Activated naive CD8-positive, alpha-beta T cell treated with anti-CD3 and anti-CD28 coated beads, Interleukin-2, amount 50 U/mL, for 16 hours (primary cell): ENCODE measurements at places on chromosomes 16 and 17.

DNA sequence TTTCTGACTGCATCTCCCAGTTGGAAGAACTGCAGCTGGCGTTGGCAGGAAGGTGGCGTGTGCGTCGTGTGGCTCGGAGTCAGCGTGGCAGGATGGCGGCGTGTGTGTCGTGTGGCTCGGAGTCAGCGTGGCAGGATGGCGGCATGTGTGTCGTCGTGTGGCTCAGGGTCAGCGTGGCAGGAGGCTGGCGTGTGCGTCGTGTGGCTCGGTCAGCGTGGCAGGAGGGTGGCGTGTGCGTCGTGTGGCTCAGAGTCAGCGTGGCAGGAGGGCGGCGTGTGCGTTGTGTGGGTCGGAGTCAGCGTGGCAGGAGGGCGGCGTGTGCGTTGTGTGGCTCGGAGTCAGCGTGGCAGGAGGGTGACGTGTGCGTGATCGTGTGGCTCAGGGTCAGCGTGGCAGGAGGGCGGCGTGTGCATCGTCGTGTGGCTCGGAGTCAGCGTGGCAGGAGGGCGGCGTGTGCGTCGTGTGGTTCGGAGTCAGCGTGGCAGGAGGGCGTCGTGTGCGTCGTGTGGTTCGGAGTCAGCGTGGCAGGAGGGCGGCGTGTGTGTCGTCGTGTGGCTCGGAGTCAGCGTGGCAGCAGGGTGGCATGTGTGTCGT is 38.3 kb downstream of the ZNF750 start:
- no peak for DNase-seq

DNA sequence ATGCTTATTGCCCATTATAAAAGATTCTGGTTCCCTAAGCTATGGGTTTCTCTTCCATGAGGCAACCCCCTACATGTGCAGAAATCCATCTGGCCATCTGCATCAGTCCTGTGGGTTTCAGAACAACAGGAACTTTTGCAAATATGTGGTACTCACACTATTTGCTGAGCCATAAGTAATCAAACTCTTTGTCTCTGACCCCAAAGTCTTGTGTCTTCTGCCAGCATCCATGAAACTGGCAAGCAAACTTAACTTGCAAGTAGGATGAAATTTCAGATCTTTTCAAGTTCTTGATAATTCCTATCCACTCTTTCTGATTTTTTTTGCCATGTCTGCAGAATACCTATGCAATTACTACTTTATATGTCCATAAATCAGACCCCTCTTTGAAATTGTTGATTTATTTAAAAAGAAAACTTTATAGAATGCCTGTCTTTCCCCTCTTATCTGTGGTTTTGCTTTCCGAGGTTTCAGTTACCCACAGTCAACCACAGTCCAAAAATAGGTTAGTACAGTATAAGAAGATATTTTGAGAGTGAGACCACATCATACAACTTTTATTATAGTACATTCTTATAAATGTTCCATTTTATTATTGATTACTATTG is 158.4 kb upstream of the IRX3 start:
- DNase-seq = no peak

GRCh38 chr17:7440113-7440833 is 961 bp downstream of the FGF11 start:
- DNase-seq = no peak

DNA sequence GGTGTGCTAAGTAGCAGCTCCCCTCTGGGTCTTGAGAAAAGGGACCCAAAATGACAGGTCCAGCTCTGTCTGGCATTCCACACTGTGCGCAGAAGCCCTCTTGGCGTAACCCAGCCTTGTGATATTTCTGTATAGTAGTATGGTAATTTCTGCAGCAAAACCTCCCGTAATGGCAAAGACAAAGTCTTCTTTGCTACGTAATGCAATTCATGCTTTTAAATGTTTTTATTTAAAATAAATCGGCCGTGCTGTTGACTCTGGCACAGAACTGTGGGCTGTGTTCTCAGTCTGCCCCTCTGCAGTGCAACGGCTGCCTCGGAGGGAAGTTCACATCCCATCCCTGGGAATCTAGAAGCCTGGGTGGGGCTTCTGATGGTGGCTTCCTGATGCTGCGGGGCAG is 75.2 kb downstream of the ASIC2 start:
- no peak for DNase-seq

DNA sequence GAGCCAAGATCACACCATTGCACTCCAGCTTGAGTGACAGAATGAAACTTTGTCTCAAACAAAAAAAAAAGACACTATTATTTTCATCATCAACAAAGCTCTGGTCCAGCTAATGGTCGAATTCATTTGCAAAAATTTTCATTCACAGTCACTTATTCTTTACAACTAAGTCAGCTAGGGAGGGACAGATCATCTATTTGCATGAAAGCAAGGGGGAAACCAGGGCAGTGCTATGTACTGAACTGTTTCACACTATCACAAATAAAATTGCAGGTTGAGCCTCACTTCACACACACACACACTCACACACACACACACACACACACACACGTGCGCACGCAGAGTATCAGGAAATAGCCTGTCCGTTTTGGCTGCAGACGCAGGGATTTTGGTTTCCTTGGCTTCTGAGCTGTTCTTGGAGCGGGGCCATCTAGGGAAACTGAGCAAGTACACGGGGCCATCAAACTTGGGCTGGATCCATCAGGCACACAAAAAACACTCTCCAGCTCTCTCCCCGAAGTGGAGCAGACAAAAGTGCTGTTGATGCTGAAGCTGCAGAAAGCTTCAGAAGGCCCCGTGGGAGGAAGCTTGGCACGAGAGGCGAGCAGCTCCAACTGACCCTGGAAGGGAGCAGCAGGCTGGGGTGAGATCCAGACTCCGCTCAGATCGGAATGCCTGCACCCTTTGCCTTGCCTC is 44.3 kb upstream of the HELZ start:
- no peak for DNase-seq

DNA sequence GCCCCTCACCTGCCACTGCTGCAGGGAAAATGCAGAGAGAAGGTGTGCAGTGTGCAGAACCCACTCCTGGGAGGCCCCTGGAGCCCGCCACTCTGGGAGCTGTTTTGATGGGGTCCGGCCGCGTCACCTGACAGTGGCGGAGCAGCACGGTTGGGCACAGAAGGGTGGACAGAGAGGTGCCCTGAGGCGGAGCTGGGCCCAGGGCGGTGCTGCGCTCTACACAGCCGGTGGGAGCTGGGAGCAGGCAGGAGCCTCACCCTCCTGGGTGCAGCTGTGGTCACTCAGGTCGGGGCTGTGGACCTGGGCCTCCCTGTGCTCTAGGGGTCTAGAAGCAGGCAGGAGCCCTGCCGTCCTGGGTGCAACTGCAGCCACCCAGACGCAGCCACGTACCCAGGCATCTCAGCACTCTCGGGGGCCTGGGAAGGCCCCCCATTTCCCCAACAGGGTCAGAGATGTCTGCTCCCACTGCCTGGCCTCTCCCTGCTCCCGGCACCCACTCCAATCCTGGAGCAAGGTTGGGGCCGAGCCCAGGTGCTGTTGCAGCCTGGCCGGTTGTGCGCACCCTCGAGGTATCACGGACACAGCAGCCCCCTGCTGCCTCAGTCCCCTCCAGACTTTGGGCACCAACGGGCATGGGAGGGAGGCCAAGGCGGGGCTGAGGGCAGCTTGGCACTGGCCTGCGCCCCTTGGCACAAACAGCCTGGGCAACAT is 304.4 kb upstream of the AXIN2 start:
- DNase-seq = no peak

DNA sequence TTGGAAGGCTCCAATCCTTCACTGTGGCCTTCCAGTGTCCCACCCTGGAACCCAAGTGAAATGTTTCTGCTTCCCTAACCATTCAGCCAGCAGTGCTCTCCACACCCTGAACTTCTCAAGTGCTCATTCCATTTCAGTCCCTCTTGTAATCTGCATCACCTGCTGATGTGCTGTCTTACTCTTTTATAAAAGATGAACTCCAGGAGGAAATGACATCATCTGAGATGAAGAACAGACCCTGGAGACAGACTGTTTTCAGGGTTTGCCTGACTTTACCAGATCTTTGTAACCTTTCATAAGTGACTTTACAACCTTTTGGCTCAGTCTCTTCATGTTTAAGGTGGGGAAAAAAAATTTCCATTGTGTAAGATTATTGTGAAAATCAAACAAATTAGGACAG is 61.3 kb downstream of the CNTNAP4 start:
- DNase-seq = no peak

GRCh38 chr16:27969574-27969973 is 93.9 kb downstream of the GSG1L start:
- no peak for DNase-seq
